ENCODE measurements at places on chromosomes 11 and 22.

DNA sequence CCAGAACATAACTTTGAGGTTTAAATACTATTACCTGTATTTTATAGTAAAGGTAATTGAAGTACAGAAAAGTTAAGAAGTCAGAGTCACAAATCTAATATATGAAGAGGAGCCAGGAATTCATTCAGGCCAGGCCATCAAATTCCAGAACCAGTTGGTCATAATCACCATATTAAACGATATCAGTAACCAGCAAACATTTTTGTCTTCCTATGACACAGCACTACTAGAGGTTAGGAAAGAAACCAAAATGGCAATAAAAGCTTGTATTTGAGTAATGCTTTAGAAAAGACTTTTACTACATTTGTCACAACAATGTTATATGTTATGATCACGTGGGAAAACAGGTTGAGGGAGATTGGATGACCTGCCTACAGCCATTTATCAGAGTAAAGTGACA lies 62.2 kb downstream of the DKK3 start:
- no peak for DNase-seq

DNA sequence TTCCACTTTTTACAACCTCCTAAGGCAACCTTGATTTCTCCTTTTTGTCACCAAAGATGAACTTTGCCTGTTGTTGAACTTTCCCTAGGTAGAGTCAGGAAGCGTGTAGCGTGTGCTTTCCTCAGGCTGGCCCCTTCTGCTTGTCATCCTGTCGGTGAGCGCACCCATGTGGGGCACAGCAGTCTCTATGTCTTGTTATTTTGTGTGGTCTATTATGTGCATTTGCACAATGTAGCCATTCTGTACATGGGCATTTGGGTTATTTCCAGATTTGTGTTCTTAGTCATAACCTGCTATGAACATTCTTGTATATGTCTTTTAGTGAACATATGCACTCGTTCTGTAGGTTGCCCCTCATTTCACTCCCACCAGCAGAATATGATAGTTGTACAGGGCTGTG lies 34.9 kb downstream of the CABIN1 start:
- DNase-seq: no peak

- no peak for DNase-seq
Measured at GRCh38 chr11:9210922-9211320, 54.2 kb downstream of the DENND5A start.

GRCh38 chr22:33227791-33228190 lies 169.6 kb upstream of the SYN3 start:
- DNase-seq: no peak

GRCh38 chr11:63829823-63830489 lies 9.0 kb upstream of the MARK2 start:
- peak; percentile 20 for DNase-seq

All from ACHN (cell line).